ENCODE measurements at places on chromosomes 3 and 15.

- DNase-seq = no peak
Measured at GRCh38 chr3:37715358-37715757, 146.3 kb upstream of the CTDSPL start.

DNA sequence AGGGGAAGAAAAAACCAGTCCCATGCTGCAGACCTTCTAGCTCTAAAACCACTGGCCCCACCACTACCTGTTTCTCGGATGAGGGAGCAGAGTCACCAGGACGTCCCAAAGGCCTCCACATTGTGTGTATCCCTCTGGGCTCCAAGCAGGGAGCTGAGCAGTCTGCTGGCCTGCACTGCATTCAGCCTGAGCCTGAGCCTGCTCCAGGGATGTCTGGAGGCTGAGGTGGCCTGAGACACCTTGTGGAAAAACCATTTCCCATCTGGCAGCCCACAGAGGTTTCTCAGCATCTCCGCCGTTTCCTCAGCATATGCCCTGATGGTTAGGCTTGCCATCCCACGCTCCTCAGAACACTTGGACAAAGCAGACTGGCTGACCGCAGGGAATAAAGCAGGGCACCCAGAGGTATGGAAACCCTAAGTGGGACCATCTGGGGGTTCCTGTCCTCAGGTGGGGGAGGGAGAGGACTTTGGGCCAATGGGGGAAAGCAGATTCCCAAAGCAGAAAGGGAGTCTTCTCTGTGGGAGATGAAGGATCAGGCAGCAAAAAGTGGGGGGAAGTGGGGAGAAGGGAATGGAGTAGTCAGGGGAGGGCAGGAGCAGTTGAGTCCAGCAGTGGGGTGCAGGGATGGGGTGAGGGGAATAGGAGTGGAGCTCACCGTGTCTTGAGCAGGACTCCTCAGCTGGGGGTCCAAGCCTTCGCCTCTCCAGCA, at the start of gene CILP:
TSS of gene CILP (minus strand) at position 704 of the 712 bp plus-strand sequence. CDS start 1,718 bp downstream, outside the sequence.
- no peak for DNase-seq

DNA sequence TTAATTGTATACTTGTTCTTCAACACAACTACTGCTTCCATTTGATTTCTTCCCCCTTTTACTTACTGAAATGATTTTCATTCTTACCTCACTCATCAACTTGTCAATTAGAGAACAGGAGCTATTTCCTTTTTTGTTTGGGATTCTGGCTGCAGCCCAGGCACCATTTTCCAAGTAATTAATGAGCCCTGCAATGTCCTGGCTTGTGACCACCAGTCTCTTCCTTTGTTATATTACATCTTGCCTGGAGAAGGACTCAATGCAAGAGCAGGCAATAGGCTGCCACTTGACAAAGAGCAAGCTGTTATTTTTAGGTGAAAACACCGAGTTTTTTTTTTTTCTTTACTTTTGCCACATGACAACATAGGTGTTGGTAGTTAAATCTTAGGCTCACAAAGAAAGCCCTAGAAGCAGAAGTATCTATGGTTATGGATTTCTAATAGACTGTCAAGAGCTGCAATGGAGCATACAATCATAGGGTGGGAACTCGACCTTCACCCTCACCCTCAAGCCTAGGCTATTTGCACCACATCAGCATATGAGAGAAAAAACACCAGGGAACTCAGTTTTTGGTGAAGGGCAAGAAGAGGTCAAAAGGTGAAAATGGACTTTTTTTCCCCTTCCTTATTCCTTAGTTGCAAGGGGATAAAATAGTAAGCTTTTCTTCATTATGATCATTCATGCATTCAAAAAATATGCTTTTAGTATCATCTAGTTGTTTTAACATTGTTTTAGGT, 114.9 kb downstream of the TNIK start:
- DNase-seq = no peak

DNA sequence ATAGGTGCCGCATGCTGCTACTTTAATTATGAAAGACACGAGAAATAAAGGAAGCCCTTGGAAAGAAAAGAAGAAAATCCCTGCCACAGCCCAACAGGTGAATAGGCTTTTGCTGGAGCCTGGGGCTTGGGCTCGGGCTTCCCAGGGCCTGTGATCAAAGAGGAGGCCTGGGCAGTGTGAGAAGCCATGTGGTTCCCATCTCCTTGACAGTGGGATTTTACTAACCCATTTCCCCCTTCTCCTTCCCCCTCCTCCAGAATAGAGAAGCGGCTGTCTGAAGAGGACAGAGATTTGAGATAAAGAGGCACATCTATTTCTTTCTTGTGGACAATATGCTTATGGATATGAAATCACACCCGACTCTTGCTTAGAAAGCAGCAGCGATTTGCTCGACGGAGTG, 369.1 kb downstream of the MCTP2 start:
- DNase-seq = no peak

- no peak for DNase-seq
Measured at GRCh38 chr3:195714380-195715011, 6.3 kb upstream of the MUC20 start.

DNA sequence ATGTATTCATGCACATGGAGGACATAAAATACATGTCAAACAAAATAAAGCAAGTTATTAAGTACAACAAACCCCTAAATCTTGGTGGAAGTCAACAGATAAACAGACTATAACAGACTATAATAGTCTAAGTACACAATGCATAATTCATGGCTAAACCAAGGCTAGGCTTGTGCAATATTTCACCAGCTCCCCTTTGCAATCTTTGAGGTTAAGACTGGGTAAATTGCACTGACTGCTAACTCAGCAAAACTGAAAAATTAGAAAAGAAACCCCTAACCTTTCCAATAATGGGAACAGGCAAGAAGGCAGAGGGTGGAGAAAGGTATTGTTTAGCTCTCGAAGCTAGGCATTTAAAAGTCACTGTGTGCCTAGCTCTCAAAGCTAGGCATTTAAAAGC, 304.9 kb upstream of the WNT5A start:
- DNase-seq = peak; percentile 7

DNA sequence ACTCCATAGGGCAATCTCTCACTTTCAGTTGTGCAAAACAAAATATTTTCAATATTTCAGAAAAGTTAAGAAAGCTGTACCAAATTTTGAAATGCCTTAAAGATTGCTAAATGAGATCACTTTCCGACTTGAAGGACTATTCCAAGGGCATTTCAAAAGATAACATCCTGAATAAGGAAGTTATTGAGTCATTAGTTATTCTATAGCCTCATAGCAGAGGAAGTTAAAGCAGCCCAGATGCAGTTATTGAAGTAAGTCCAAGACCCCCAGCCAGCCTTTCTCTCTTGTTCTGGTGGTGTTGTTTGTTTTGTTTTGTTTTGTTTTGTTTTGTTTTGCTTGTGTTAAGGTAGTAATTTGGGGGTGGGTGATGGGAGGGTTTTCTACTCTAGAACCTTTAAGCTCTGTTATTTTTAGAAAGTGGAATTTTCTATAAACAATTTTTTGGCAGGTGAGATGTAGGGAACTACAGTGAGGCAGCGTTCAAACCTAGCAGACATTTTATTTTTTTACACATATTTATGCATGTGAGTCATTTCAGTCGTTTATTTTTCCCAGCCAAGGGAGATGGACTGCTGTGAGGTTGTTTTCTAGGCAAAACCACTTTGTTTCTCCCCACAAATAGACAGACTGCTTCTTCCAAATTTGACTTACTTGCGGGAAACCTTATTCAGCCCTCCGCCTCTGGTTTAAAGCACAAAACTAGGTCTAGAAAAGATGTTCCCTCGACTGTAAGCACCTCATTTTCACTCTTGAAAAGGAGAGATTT, 216.3 kb upstream of the ARPP21 start:
- DNase-seq = no peak

DNA sequence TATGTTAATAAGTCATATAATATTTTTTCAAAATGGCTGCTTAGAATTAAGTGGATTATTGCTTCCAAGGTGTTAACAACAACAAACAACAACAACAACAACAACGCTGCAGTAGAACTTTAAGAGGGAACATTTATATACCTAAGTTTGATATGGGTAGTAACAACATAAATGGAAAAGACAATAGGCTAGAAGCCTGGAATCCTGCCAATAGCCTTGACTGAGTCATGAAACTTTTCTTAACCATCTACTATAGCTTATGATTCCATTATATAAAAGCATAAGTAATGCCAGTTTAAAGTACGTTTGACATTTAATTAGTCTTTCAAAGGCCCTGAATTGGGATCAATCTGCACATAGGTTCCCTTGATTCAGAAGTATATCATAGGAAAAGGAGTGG, 31.2 kb downstream of the SATB1 start:
- DNase-seq = no peak

GRCh38 chr3:164451072-164451910, 627.0 kb downstream of the SI start:
- DNase-seq = no peak

DNA sequence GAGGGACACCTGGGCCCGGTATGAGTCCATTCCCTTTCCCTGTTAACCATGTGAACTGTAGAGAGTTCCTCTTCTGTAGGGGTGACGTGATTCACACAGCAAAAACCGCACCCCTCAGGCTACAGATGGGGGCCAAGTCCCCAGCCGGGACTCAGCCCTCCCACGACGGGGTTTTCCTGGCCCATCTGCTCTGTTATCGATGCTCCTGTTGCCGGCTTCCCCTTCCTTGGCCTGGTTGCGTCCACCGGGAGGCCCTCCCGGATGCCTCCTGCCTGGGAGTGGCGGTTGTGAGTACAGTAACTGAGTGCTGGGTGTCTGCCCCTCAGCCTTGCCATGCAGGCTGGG, 817 bp upstream of the PLXNA1 start:
- DNase-seq = no peak

DNA sequence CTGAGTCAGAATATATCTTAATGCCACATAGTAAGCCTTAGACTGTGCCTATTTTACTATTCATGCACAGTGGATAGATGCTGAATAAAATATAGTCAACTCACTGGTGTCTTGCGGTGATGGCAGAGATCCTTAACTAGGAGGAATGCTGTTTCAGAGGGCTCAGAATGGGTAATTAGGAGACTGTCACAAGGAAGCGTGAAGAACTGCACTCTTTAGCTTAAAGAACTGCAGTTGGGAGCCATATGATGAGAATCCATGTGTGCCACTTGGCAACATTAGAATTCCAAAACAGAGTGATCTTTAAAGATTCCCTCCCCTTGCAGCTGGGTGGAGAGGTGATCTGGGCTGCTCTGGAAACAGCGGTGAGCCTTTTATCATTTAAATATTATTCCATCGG, 357.6 kb downstream of the MCTP2 start:
- no peak for DNase-seq

GRCh38 chr15:25469377-25469776, 30.6 kb upstream of the UBE3A start:
- DNase-seq = no peak

DNA sequence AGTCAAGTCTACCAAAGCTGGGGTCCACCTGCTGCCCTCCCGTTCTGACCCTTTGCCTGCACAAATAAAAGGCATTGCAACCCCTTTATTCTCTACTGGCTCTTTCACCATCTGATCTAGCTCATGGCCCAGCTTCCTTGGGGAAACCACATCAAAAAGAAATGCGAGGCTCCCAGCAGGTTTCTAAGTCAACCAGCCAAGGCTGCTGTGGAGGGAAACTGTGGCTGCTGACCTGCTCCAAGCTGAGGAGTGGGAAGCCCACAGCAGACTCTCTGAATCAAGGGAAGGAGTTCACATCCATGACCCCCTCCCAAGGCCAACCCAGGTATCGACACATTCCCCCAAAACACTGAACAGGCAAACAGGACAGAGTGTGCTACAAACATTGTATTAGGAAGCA, 25.2 kb upstream of the SLCO2A1 start:
- no peak for DNase-seq

Data from NCI-H748 treated with DMSO at 0.1 percent for 48 hours (cell line).